ENCODE measurements at places on chromosomes 11 and 22.

DNA sequence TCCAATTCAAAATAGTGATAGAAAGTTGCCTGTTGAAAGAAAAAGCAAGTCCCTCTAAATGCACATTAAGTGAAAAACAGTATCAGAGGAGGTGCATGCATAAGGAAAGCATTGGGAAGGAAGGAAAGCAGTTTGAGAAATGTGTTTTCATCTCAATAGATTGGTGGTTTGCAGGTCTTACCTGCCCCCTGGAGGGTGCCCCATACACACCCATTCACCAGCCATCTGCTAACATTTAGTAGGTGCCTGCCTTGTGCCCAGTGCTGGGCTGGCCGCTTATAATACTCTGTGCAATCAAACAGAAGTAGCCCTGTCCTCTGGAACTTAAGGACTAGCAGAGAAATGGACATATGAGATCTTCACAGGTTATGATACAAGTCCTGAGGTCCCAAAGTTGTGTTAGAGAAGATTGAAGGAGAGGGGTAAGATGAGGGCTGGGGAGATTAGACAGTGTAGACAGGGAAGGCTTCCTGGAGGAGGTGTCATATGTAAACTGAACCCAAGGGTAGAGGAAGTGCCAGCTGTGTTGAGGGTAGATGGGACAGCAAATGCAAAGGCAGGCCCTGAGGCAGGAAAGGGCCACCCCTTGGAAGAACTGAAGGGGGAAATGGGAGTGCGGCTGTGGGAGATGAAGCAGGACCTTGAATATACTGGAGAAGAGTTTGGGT is 184.2 kb downstream of the MN1 start:
- DNase-seq = no peak

- no peak for DNase-seq
These were observed 19.7 kb downstream of the CLNS1A start for GRCh38 chr11:77617892-77618291.

DNA sequence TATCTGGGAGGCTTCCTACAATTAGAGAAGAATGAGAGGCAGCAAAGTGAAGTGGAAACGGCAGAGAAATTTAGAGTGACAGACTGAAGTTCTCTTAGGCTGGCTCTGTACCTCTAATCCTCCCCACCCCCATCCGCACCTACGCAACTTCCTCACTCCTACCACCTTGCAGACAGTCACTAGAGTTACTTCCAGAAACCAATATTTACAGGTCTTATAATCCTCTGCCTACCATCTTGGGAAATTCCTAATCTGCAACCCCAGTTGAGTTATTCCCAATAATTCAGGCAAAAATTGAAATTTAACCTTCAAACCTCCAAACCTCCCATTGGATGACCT is 71.7 kb downstream of the PAK1 start:
- no peak for DNase-seq

GRCh38 chr22:39214383-39215069 is 30.3 kb downstream of the PDGFB start:
- DNase-seq = no peak

GRCh38 chr22:33699176-33699575 is 221.1 kb downstream of the LARGE1 start:
- no peak for DNase-seq

DNA sequence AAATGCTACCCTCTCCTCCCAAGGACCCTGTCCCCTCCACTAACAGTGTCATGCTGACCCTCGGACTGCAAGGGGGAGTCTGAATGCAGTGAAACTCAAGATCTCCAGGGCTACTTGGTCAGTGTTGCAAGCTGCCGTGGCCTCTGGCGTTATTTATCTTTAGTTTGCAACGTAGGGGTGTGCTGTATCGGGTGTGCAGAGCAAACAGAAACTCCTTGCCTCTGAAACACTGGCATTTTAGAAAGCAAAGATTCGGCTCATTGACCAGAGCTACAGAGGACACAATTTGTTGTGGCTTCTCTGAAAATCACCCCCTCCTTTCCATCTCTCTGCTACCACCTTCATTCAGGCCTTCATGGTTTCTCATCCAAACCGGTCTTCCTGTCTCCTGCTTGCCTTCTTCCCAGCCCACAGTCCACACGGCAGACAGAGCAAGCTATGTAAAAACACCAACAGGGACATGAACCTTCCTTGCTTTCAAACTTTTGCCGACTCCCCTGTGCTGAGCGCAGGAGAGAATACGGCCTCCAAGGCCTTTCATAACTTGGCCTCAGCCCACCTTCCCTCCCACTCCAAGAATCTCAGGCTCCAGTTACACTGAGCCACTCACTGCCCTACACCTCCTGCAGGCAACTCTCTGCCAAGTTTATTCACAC is 14.9 kb downstream of the FZD4 start:
- DNase-seq = no peak

DNA sequence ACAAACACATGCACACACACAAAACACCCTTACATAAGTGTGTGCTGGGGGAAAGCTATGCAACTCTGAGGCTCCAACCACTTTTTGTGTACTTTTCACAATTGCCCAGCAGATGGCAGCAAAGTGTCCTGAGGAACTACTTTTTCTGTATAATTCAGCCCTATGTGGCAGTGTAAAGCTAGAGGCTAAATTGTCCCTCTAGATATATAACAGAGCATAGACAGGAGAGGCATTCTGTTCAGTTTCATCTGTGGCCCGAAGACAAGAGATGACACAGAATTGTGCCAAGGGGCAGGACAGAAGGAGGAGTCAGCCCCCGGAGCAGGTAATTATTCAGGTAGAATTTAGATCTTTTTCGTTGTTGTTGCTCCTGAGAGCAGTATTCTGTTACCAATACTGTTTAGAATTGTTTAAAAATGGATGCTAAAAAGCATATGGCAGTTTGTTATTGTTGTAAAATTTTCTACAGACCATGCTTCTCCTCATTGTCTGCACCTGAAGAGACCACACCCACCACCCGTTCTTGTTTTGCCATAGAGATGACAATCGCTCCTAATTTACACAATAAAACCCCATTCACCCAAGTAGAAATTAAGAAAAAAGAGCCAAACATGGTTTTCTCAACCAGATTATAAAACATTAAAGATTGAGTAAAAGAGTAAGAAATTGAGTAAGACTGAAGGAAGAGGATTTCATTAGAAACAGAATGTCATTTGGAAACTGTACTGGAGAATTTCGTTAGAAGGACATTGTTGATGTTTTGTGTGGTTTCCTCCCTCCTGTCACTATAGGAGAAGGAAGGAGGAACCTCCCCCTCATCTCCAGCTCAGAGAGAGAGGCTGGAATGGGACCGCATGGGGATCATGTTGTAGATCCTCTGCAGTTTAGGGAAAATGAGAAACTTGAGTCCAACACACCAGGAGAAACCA is 14.5 kb upstream of the MS4A7 start:
- peak; percentile 52 for DNase-seq

GRCh38 chr11:79461144-79461543 is 20.3 kb upstream of the TENM4 start:
- no peak for DNase-seq

GRCh38 chr22:35617137-35617755 is at the start of gene MB:
Gene MB (minus strand): TSS chr22:35617329. CDS start chr22:35617257, 72 bp downstream.
- DNase-seq = no peak

All from activated naive CD4-positive, alpha-beta T cell treated with Interleukin-2 at 50 U/mL for 16 hours (primary cell).